Activated T-cell treated with anti-CD3 and anti-CD28 coated beads for 4 hours (primary cell): ENCODE measurements at places on chromosomes 3 and 15.

DNA sequence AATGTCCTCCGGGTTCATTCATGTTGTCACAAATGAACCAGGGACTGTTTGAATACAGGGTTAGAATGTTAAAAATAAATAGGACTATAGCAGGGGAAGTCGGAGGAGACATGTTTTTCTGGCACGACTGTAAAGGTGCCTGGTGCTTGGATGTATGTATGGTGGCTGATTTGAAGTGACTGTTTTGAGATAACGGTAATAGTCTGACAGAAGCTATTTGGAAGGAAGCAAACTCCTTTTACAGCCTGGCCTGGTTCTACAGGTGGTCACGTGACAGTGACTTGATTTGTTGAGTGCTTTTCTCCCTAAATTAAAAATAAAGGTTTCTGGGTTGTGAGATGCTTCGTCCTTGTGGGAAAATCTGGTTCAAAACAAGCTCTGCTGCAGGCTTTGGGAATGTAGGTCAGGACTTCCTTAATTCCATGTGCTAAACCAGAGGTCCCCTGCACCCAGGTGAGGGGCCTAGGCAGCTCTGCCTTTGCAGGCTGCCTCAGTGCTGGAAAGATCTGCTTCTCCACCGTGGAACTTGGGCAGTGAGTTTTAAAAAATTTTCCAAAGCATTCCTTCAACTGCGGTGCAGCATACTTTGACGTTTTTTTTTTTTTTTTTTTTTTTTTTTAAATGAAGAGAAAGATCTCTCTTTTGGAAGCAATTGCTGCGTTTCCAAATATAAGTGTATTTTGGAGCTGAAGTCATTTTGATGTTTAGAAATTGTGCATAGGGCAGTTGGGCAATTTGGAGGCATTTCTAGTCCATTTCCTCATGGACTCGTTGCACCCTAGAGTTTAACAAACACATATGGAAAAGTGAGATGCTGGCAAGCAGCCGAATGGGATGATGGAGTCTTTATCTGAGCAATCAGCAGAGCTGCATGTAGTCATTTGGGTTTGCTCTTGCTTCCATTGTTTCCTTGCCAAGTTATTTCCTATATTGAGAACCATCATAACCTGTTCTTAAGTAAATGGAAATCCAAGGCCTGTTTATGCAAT, 30.9 kb downstream of the ITPR1 start:
- no peak for DNase-seq

DNA sequence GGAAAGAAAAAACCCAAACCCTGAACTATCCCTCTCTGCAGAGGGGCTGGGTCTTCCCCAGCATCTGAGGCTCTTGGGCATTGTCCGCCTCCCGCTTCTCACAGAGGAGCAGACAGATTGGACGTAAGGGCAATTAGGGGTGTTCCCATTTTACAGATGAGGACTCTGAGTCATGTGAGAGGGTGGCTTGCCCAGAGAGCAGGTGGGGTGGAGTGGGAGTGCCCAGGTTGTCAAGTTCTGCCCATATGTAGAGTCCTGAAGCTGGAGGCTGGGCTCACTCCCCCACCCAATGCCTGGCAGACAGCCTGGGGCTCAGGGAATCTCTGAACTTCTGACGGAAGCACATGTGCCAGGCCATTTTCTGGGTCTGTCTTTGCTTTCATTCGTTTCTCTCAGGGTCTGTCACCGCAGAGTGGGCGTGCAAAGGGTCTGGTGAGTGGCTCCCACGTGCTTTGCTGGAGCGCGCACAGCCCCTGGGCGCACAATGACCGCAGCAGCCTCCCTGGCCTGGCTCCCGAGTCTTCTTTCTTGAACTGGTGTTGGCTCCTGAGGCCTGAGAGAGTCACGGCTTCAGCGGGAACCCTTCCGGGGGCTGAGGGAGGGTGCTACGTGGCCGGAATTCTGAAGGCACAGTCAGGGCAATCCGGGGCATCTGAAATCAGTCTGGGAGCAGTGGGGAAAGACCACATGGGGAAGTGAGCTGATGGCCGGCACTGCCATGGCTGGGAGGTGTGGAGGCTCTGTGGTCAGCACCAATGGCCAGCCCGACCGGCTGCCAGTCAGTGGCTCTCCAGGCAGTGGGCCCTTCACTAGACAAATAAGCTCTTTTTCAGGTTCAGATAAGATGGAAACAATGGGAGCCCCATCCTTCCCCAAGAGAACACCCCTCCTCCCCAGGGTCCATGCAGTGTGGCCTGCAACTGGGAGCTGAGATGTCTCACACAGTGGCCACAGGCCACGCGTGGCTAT, 1.1 kb upstream of the TRPM1 start:
- DNase-seq, result no peak

GRCh38 chr15:43133430-43134156, at the start of gene TMEM62:
Gene TMEM62, plus strand, starts transcription at chr15:43133586. Its CDS starts 217 bp downstream, at chr15:43133803.
- peak; percentile 42 for DNase-seq

- DNase-seq, result no peak
These were observed 30.5 kb downstream of the EDEM1 start for GRCh38 chr3:5217824-5218595.

GRCh38 chr3:7721869-7722268, 779.8 kb upstream of the LMCD1 start:
- DNase-seq, result no peak

DNA sequence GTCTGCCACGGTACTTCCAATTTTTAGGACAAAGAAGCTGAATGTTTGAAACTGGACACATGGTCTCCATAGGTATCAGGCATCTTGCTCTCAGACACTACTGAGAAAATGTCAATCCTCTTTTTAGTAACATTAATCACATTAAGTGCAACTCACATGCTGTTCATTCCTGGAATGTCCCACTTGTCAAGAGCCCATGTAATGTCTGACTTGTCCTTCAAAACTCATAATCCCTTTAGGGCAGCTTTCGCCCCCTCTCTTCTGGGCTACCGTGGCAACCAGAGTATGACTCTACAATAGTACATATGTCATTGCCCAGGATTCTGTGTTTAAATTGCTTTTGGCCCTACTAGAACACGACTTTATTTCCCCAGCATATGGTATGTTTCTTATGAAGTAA, 12.3 kb downstream of the NUDT16 start:
- DNase-seq, result no peak

DNA sequence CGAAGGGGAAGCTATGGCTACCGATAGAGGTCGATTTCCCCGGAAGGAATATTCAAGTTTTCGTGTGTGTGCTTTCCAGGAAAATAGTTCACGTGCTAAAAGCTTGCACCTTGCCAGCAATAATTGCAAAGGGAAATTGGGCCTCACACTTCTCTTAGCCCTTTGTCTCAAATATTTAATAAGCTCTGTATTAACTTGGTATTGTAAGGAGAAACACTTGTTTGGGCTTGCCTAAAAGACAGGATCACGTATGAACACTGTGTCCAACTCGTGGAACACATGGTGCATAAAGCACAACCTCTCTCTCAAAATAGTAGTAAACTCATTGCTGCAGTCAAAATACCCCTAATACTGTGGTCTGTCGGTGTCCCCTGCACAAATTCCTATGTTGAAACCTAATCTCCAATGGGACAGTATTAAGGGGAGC, 352 bp upstream of the TMF1 start:
- no peak for DNase-seq
